Osteocyte (in vitro differentiated cells): ENCODE measurements at places on chromosomes 4 and X.

DNA sequence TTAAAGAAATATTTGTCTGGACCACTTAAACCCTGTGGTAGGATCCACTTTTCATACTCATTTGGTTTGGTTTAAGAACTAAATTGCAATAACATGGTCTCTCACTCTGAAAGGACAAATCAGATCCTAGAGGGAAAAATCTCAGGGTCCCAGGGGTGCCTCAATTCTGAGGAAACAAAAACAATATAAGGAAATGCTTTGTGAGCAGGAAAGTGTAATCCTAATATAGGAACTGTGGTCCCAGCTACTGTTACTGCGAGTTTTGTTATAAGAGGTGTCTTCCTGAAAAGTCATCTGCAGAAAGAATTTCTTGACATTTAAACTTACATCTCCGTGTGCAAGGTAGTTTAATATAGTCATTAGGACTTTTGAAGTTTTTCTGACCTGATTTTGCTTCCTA, 420.1 kb upstream of the LCORL start:
- DNase-seq, result no peak

GRCh38 chr4:69787879-69788278, 27.5 kb upstream of the SULT1B1 start:
- DNase-seq, result no peak

DNA sequence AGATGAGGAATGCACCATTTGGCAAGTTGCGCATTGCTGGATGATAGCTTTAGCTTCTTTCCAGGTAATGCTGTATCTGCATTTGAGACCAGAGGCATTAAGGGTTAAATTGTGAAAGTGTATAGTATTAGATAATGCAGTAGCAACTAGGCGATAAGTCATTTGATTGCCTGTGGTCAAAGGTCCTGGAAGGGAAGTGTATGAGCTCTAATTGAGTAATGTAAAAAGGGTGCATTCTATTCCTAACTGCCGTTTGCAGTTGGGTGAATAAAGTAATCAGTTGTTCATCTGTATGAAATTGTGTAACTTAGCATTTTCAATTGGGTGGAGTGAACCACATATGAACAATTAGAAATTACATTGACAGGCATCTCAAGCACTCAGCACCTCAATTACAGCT, 54.5 kb upstream of the WDR1 start:
- no peak for DNase-seq

DNA sequence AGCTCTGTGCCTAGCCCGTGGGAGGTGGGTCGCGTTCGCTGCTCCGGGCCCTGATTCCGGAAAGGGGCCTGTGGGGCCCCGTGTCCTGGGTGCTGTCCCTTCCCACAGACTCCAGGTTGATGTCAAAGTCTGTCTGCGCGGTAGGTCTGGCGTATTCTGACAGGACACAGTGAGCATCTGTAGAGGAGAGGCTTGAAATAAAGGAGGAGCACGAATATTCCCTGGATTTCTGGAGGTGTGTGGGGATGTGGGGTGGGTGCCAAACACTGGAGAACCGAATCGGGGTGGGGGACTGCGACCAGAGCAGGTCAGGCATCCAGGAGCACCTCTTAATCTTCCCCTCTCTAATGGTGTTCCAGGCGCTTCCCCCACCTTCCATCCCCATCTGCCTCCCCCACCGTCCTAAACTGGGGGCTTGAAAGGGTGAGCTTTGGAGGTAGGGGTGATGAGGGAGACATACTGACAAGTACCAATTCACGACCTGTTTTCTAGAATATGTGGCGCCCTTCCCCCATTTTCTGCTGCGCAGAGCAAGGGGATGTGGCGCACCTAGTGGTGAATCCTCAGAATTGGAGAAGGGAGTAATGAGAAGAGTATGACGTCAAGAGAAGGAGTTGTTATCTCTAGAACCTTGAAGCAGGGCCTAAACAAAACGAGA, 877 bp downstream of the GPRASP1 start:
- DNase-seq, result no peak

- no peak for DNase-seq
Measured at GRCh38 chrX:106670631-106671030, 55.9 kb upstream of the RNF128 start.

GRCh38 chr4:5711479-5712184, 631 bp downstream of the EVC start:
- DNase-seq, result no peak

DNA sequence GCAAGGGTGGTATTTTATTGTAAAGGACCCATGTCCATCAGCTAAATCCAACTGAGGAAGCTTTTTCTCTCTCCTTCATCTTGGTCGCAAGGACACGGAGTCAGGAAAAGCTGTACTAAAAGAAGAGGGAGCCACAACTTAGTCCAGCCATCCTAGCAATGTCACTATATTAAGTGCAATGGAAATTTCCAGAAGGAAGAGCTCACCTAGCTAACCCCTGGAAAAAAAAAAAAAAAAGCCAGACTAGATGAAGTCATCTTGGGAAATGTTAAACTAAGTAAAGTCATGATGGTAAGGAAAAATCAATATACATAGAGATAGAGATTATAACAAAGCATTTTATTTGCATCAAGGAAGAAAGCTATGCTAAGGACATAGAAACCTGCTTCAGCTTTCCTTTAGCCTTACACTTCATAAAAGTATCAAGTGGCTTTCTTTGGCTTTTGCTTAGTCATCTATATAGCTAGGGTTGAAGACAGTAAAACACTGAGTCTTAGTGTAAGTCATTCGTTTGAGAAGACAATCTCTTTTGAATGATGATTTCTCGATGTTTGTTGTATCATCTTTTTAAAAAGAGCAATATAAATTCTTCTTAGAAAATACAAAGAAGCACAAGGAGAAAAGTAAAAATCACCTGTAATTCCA, 18.6 kb upstream of the CA5B start:
- DNase-seq, result no peak

DNA sequence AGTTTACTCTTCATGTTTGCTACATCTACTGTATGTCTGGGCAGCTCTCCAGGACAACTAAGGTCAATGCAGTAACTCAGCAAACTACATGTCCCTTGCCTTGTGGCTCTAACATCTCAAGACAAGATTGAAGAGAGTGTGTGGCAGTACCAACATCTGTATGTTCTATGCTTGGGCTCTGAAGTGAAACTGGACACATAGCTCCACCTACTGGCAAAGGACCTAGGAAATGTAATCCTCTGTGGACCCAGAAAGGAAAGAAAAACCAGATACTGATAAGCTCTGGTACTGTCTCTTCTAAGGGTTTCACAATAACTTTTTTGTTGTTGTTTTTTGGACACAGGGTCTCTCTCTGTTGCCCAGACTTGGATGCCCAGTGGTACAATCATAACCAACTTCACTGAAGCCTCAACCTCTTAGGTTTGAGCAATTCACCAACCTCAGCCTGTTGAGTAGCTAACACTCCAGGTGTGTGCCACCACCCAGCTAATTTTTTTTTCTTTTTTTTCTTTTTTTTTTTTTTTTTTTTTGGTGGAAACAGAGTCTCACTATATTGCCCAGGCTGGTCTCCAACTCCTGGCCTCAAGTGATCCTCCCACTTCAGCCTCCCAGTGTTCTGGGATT, 64.1 kb downstream of the QDPR start:
- DNase-seq, result no peak

DNA sequence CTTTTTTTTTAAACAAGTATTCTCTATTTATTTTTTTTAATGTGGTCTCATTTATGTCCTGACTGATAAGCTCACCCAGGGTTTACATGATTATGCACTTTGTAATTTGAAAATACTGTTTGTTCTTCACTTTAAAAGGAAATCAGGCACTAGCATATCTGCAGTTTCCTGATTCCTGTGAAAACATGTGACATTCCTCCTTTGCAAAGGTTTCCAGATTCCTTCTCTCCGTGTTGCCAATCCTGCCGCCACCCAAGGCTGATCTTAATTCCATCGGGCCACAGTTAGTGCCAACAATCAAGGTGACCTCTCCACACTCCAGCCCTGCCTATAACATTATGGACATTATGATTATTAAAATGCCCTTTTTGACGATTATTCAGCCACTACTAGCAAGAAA, 225.4 kb downstream of the PCDH7 start:
- no peak for DNase-seq

GRCh38 chr4:178963446-178964045, 1521.3 kb upstream of the AGA start:
- no peak for DNase-seq

DNA sequence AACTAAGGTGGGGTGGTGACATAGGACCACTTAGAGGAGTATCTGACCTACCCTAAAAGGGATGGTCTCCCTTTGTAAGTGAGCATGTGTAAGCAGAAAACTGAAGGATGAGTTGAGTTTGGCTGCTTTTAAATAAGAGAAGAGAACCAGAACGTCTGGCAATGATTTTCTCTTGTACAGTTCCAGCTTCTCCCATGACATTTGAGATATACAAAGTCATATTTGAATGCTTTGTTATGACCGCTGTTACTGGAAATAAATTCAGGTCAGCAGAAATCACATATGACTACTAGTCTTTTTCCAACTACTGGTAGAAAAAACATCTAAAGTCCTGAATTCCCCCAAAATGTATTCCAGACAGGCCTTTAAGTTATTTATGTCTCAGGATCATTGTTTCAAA, 313.3 kb upstream of the BMP3 start:
- no peak for DNase-seq

DNA sequence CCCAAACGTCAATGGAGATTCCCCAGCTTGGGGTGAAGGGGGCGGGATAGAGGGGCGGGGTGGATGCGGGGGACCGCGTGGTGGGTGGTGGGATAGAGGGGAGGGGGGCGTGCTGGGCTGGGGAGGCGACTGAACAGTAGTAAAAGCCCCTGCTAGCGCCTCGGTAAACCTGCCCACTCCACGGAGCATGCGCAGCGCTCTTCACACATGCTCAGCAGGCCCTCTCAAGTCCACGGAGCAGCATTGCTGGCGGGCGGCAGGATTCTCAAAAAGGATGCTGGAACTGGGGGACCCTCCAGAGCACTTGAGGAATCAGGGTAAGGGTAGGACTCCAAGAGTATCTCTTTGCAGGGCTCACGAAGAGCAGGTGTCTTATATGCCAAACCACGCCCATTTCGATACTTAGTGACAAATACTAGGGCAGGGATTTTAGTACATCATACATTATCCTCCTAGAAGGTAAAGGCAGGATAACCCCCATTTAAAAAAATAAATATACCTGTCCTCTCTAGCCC, 378 bp upstream of the RPS6KA6 start:
- DNase-seq, result no peak

DNA sequence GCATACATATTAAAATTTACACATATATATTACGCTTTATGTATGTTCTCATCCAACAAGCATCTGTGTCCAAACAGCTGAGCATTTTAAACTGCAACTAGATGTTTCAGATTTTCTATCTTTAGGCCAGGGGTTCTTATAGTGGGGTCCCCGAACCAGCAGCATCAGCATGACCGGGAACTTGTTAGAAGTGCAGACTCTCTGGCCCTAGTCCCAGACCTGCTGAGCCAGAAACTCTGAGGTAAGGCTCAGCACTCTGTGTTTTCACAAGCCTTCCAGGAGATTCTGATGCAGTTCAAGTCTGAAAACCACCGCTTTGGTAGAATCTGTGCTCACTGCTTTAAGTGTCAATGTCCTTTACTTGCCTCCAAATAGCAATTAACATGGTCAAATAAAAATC, 266.2 kb upstream of the CASK start:
- DNase-seq, result no peak

- DNase-seq, result no peak
Measured at GRCh38 chrX:26100421-26100920, 37.7 kb upstream of the MAGEB18 start.

DNA sequence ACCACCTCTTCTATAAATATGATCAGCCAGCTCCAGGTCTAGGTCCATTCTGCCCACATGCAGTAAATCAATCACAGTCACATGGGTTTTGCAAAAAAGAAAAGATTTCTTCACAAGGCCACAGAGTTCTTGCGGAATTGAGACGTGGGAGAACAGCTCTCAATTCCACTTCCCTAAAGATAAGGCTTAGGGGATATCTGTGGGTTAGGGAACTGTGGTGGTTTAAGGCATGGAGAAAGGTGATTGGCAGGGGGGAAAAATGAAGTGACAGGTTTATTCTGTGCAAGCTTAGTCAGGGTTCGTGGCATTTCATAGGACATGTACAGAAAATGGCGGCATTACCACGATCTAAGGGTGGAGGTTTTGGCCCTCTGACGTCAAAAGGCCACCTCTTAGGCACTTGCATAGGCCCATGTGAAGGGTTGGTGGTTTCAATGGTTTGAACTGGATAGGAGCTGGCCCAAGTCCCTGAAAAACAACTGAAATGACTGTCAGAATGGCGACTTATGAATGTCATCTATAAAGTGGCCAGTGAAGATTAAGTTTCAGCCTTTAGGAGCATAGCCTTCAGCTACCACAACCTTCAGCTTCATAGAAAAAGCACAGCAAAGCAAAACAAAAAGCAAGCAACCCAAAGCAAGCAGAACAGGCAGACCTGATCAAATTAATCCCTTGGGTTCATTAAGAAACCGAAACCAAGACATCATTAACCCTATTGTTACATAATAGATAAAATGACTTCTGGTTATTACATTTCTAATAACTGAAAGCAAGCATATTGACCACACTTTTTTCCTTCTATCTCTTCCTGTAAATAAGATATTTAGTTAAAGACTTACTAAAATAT, 289.8 kb upstream of the SFRP2 start:
- DNase-seq, result no peak

- DNase-seq, result no peak
Measured at GRCh38 chr4:77199701-77200100, 42.7 kb downstream of the CCNG2 start.

DNA sequence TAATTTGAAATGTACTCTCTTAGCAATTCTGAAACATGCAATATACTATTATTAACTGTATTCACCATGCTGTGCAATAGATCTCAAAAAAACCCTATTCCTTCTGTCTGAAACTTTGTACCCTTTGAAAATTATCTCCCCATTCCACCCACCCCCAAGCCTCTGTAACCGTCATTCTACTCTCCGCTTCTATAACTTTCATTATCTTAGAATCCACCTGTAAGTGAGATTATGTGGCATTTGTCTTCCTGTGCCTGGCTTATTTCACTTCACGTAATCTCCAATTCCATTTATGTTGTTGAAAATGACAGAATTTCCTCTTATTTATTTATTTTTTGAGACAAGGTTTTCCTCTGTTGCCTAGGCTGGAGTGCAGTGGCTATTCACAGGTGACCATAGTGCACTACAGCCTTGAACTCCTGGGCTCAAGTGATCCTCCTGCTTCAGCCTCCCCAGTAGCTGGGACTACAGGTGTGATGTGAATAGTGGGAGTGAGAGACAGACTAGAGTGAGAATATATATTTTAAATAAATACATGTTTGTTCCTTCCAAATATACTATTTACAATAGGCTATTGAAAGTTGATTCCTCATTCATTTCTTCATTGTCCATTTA, 30.5 kb downstream of the VSIG4 start:
- DNase-seq, result no peak

DNA sequence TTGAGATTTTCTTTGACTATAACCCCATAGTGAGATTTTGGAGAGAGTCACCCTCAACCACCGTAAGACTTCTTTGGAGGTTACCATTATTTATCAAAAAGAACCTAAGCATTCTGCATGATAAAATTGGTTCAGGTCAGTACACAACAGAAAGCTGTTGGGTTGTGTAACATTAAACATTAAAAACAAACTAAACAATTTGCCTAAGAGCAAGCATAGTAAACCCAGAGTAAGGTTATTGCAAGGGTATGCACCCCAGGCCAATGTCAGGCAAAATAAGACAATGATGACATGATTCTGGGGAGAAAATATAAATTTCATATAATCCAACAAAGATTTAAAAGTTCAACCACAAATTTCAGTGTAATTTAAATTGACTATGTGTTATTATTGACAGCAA, 472.4 kb downstream of the SH2D1A start:
- DNase-seq, result no peak
